ENCODE measurements at places on chromosomes 6 and 20.

- DNase-seq: no peak
These were observed 128.8 kb downstream of the FOXO3 start for GRCh38 chr6:108689272-108690161.

DNA sequence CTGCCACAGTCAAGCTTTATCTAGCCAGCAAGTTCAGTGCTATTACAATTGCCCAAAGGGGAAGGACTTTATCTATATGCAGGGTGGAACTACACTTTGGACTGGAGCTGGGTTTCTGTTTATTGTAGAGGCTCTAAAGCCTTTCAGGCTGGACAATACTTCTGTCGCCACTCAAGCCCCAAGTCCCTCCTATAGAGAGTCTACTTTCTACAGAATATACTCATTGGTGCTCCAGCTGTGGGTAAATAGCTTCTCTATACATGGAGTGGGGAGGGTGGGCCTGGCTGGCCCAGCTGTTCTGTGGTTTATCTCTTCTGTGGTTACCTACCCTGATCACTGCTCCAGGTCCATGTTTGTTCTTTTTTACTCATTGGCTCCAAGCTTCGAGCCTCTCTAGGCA lies 151.8 kb upstream of the MYLIP start:
- DNase-seq: no peak

DNA sequence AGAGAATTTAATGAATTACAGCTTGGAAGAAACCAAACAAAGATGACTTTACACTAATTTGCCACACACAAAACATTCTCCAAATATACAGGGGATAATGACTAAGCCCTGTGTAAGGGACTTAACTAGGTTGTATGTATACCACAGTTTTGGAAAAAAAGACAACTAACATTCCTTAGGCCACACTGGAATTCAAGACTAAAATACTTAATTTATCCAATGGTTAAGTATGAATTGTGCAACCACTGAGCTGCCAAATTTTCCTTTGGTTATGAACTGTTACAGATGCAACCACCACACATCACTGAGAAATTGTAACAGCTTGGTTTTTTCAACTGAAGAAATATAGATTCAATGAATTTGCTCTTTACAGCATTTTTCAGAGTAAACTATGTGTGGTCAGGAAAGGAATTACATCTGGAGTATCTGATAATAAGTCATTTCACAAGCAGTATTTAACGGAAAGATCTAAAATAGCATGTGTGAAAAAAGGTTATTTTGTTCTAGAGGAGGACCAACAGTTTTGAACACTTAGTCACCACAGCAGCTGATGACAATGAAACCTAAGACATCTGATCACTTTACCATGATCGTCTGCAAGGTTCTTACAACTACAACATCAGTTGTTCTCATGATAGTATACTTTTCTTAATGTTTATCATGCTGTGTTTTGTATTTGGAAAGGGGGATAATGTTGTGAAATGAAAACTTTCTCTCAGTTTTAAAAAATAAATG lies 318.8 kb downstream of the BCKDHB start:
- DNase-seq: no peak

- no peak for DNase-seq
These were observed 15.5 kb downstream of the NOL4L start for GRCh38 chr20:32569380-32570305.

DNA sequence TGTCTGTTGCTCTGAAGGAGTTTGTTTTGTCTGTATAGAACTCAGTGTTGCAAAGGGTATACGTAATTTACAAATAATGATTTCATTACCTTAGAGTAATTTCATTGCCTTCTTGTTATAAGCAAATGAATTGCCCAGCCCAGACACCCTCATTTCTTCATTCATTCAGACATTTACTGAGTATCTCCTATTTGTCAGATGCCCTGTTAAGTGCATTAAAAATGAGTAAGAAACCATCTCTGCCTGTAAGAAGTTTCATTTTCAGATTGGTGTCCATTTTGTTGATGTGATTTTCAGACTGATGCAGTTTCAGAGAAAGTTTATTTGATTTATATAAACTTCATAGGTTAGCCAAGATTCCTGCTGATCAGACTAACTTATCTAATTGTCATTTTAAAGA lies 429.3 kb downstream of the PHF3 start:
- no peak for DNase-seq

GRCh38 chr20:19993958-19994669 lies 23.0 kb upstream of the NAA20 start:
- no peak for DNase-seq

GRCh38 chr20:3174442-3175261 lies 1.3 kb upstream of the LZTS3 start:
- no peak for DNase-seq

DNA sequence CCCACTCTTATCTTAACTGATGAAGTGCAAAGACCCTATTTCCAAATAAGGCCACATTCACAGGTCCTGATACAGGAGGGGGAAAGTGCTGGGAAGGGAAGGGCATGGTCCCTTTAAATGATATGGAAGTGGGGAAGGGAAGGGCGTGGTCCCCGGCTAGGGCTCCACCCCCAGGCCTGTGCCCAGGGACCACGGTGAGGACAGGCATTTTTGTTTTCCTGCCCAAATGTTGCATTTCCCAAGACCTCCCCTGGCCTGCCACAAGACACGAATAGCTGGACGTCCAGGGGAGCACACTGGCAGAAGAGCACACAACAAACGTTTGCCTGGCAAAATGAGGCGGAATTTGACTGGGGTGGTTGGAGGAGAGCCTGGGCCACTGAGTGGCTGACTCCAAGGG lies 16.1 kb upstream of the HFE start:
- no peak for DNase-seq

- DNase-seq: no peak
These were observed at the start of gene ZNF512B for GRCh38 chr20:63969838-63970713. Gene ZNF512B (minus strand): TSS chr20:63969930. CDS start chr20:63967950, 1,980 bp downstream.

GRCh38 chr6:157558049-157558448 lies 177.1 kb downstream of the ZDHHC14 start:
- no peak for DNase-seq

- DNase-seq: no peak
These were observed 231.3 kb upstream of the MARCKS start for GRCh38 chr6:113625850-113626249.

DNA sequence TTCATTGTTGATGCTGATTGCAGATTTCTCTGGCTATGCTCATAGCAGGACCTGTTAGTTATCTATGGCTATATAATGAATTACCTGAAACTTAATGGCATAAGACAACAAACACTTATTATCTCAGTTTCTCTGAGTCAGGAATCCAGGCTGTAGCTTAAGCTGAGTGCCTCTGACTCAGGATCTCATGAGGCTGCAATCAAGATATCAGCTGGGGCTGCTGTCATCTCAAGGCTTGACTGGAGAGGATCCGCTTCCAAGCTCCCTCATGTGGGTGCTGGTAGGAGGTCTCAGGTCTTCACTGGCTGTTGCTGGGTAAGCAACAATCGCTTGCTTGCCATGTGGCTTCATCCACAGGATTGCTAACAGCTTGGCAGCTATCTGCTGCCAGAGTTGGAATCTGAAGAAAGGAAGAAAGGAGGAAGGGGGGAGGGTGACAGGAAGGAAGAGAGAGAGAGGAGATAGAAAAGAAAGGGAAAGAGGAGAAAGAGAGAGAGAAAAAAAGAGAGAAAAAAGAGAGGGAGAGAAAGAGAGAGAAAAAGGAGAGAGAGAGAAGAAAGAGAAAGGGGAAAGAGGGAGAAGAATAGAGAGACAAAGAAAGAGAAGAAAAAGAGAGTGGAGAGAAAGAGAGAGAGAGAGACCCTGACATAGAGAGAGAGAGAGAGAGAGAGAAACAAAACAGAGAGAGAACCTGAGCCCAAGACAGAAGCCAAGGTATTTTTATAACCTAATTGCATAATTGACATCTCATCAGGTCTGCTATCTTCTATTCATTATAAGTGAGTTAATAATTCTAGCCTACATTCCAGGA lies 579.0 kb upstream of the BTBD3 start:
- no peak for DNase-seq

DNA sequence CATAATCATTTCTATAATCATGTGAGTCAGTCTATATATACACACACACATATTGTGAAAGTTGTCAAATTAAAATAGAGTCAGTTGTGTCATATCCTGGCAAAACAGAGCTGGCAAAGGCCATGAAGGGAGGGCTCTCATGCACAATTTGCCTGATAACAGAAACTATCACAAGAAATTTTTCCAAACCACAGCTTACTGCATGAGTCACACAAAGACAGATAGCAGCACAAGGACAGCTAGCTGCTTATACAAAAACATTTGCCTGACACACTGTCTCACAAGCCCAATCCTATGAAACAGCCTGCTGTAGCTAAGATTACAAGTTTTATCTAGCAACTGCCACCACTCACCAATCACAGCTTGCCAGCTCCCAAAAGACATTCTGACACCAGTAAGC lies 848.5 kb upstream of the MAN1A1 start:
- DNase-seq: no peak

GRCh38 chr6:97687916-97688315 lies 404.9 kb upstream of the MMS22L start:
- DNase-seq: no peak

GRCh38 chr6:150902142-150902776 lies 36.8 kb downstream of the MTHFD1L start:
- DNase-seq: no peak

DNA sequence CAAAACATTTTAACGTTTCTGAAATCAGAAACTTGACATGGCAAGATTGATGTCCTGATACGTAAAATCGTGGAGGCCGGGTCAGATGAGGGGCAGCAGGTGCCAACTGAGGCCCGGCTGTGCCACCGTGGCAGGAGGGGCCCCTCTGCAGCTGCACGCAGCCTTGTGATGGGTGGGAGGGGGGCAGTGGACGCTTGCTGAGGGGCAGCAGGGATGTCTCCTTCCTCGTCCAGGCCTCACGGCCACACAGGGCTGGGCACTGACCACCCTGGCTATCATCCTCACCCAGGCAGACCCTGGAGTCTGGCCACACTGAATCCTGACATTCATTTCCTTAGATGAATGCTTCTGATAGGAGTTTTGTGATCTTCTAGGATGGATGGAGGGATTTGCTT lies 114.7 kb downstream of the ERMARD start:
- DNase-seq: no peak

GRCh38 chr20:50304501-50304856 lies 113.8 kb downstream of the CEBPB start:
- DNase-seq: no peak

- DNase-seq: no peak
These were observed 60.0 kb upstream of the BTN3A2 start for GRCh38 chr6:26304797-26305640.

DNA sequence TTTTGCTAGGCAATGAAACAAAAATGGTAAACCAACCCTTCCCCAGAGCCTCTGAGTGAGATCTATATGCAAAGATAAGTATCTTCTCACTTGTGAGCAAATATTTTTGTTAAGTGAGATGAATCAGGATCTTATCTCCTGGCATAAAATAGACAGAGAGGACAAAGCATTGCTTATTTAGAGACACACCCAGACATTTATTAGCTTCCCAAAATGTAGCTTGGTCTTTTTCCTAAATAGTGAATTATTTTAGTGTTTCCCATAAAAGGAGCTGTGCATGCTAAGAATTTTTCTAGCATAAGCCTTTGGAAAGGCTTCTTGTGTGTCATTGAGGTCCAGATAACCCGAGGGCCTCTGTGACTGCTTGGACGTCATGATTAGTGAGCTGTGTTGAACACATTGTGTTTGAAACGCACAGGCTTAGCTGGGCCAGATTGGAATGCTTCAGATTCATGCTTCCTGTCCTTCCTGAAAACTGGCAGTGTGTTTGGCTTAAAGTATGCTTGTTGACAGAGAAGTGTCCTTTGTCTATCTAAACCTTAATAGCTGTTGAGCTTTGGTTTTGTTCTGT lies 16.5 kb downstream of the MTHFD1L start:
- no peak for DNase-seq

- DNase-seq: no peak
These were observed 1223.1 kb upstream of the GJE1 start for GRCh38 chr6:140909625-140910024.

Data from esophagus squamous epithelium (tissue), 5 donors.